ENCODE measurements at places on chromosomes 4 and X.
A peak's percentile ranks its signal among the peaks of the same experiment; 100 is the strongest.

DNA sequence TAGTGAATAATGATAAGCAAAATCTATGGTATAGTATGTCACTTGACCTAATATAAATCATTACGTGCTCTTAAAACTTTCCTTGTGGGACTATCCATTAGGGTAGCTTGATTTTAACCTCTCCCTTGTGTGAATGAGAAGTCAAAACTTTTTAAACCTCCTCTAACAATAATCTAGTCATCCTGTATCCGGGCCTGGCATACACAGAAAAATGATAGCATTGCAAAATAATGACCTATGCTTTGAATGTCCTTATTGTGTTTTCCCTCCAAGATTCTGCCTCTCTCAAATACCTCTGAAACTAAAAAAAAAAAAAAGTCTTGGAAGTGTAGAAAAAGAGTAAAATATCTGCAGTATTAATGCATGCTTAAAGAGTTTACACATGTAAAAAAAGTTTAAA is 250.0 kb upstream of the NDST3 start:
- DNase-seq: no peak

DNA sequence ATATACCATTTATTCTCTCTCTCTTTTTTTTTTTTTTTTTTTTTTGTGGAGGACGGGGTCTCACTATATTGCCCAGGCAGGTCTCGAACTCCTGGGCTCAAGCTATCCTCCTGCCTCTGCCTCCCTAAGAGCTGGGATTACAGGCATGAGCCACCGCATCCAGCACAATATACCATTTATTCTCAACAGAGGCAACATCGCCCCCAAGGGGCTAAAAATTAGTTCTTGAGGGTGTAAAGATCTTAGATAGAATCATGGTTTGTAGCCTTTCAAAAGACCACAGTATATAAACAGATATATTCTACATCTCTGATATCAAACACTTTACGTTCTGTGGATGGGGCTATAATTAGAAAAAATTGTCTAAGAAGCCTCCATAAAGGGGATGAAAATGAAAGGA is 39.8 kb upstream of the TCEAL2 start:
- DNase-seq: no peak

- DNase-seq: no peak
Observed at GRCh38 chrX:135489542-135489941, 30.9 kb upstream of the INTS6L start.

DNA sequence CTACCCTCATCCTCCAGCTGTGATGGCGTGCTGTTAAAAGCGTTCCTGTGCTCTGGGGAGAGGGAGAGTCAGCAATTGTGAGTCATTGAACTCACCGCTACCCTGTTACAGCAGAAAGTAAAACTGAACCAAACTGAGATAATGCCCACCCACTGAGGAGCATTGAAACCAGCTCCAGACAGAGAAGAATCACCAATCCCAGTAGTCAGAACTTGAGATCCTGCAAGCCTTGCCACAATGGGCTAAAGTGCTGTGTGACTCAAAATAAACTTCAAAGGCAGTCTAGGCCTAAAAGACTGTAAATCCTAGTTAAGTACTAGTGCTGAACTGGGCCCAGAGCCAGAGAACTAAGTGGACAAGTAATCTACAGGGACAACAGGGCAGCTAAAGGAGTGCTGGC is 1394.2 kb upstream of the DIAPH2 start:
- DNase-seq: no peak

DNA sequence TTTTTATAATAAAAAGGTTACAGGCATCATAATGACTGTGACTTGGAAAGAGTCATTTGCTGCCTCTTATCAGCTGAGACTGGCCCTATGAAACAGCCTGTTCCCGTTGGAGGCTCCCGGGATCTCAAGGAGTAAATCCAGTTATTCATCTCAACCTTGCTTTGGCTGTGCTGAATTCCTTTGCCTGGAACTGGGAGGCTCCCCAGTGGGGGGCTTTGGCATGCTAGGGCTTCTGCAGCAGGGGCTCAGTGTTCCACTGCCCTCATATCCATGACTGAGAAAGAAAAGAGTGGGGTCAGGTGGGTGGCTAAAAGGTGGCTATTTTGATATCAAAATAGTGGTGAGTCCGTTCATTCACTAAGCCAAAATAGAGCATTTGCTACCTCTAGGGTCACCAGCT is 71.2 kb downstream of the TRPC5 start:
- DNase-seq: no peak

- DNase-seq: no peak
Observed at GRCh38 chr4:89166971-89167475, 55.7 kb downstream of the TIGD2 start.

DNA sequence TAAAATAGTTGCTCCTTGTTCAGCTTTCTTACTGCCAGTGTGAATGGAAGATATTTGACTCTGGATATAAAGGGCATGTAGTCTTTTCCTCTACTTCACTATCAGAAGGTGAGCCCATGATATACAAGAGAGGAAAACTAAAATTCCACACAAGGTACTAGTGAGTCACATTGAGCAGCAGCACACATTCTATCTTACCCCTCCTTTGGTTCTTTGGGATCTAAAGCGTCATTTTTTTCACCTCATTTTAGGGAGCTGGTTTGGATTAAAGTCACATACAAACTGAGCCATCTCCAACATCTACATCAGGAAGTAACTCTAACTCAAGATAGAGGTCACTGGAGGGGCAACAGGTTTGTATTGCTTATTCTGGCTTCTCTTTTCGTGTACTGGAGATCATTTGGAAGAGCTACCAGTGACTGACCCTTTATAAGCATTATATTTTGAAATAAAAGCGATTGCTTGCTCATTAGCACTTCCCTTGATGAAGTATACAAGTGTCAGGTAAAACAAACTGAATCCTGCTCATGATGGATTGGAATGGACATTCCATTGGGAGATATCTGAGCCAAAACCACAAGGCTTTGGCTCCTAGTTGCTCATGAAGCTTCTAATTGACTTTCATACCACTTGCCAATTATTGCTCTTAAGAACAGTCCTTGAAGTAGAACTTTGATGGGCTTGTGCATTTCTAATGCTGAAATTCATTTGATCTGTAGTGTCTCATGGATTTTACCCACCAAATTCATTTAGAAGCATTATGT is 124.1 kb downstream of the SPCS3 start:
- DNase-seq: no peak

GRCh38 chr4:48247142-48247877 is 22.3 kb downstream of the TEC start:
- no peak for DNase-seq

DNA sequence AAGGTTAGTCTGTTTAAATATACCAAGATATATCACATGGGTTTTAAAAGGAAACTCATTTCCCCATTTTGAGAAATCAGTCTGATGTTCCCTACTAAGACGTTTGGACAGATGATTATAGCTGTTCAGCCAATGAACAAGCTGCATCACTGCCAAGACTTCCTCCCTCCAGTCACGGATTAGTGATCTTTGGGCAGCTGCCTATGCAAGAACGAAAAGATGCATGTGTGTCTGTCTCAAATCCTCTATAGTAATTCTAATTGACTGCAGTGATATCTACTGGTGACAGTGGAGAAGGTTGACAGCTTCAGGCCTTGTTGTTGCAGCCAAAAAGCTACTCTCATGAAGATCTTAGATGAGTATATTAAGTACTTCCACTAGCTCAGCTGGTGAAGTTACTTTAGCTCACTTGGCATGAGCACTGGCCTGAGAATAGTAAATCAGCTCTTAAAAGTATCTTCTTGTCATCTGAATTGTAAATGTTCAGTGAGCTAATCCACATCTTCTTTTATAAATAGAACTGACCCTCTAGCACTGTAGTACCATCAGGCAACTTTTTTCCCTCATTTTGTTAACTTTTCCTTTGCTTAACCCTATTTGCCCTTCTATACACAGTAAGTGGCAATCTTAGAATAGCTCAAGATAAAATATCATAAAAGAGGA is 134.5 kb upstream of the PCDH10 start:
- DNase-seq: no peak

GRCh38 chr4:106816496-106816895 is 219.6 kb downstream of the DKK2 start:
- DNase-seq: no peak

GRCh38 chr4:26085551-26085950 is 171.5 kb downstream of the SMIM20 start:
- DNase-seq: no peak

DNA sequence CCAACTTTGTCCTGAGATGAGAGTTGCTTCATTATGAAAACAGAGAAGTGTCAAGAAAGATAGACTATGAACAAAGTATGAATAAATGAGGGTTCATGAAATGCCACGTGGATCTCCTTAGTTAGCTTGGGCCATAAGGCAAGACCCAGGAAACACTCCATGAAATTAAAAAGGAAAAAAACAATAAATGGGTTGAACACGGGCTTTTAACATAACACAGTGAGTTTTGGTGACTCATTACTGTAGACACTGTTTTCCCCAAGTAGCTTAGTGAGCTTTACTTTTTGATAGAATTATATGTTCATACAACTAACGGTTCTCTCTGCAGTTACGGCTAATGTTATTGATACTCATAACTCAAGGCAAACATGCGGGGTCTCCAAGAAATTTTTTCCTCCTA is 265.0 kb downstream of the DHX15 start:
- DNase-seq: no peak

DNA sequence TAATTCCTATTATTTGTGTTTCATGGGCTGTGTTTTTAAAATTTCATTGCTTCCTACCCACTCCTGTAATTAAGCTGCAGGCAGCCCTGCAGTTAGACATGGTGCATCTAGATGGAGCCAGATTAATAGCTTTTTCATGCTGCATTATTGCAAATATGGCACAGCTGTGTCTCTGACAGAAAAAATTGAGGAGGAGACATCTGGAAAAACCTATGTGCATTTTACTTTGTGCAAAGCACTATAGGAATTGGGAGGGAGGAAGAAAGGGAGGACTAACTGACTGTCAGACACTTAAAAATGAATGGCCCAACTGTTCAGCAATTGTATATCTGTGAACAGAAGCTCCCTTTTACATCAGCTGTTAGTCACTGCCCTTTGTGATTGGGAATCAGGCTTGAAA is 8.1 kb upstream of the RPGR start:
- DNase-seq: peak; percentile 16

DNA sequence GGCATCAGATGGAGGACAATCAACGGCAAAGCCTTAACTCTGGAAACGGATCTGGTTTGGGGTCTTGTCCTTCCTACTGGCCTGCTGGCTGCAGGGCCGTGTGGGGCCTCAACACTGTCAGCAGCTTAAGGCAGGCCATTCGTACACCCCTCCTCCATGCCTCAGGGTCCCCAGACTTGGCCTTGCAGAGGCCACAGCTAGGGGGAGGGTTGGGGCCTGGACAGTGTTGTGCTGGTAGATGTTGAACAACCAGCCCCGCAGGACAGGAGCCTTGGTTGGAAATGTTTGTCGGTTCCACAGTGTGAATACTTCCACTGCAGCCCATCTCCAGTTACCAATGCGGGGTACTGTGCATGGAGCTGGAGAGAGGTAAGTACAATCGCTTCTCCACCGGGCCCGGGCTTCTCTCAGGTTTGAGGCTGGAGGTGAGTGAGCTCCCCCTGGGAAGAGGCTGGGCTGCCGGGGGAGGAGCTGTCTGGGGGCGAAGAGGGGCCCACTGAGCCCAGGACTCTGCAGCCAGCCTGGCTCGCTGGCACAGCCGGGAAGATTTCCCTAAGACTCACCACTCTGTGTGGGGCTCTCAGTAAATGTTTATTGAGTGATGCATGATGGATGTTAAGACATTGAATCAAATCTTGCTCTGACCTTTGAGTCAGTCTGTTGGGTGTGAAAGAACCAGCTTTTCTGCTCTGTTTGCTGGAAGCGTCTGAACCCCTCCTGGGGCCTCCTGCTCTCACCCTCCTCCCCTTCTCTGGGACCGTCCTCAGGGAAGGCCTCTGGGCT is 19.7 kb upstream of the GPR78 start:
- DNase-seq: no peak

- DNase-seq: no peak
Observed at GRCh38 chr4:35250331-35250730, 994.0 kb downstream of the ARAP2 start.

DNA sequence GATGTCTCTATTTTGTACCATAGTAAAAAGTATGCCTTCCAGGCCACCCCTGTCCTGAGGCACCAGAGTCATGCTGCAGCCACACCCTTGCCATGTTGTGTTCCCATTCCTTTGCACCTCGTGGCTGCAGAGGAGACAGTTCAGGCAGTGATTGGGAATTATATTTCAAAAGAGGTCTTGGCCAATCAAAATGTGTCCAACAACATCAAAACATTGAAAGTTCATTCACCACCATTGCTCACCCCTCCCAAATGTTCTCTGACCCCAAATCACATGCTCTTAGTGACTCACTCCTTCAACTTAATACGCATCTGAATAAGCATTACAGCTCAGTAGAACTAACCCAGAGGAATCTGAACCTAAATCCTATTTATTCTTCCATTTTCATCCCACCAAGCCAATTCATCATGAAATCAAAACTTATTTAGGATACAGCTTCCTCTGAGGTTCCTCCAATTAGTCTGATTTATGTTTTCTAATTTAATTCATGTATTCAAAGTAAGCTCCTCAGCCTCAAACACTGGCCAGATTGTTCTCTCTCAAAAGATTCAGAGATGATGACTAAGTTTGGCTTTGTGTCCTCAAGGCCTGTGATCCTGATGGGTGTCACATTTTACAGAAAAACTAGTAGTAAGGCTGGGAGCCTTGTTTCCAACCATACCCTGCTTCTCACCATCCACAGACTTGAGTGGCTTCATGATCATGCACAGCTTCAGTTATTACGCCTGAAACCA is 323.2 kb upstream of the INTU start:
- DNase-seq: no peak

DNA sequence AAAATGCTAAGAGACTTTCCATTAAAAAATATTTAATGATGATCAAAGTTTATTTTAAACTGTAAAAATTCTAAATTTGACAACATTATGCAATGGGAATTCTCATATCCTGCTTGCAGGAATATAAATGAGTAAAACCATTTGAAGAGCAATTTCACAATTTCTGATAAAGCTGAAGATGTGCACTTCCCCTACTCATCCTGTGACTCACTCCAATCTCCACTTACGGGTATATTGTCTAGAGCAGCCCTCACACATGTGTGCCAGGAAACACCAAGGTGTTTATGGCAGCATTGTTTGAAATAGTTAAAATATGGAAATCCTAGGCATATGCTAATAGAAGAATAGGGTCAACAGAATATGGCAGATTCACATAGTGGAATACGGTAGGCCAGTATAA is 158.4 kb downstream of the PDHA2 start:
- no peak for DNase-seq

DNA sequence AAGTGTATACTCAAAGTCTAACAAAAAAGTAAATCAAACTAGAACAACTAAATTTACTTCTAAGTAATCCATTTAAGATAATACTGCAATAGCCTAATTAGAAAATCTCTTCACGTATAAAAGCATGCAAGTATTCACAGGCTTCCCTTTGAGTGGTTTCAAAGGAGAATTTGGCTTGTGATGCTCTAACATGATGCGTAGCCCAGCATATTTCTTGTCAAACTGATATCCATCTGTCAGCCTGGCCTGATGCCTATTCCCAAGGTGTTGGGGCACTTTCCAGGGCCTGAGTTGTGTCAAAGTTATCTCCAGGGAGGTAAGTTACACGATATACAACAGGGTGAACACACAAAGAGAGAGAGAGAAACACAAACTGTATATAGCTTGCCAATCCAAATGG is 287.0 kb upstream of the MAGEB18 start:
- no peak for DNase-seq

Data from NCI-H1694 (cell line).